ENCODE measurements at places on chromosomes 13 and 19.

DNA sequence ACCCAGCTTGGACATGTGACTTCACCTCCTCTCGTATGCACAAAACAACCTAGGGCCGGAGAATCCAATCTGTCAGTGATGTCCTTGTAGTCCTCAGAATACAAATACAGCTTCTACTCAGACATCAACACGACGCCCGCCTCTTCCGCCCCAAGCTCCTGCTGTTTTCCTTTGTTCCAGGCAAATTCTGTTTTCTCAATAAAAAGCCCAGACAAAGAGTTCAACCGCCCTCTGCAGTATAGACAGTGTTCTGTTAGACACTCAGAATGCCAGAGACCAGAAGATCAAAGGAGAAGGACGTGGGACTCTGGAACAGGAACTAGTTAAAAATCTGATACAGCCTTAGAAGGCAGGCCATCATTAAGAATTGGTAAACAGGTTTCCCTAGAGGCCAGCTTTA lies 42.0 kb upstream of the GGACT start:
- DNase-seq: no peak

DNA sequence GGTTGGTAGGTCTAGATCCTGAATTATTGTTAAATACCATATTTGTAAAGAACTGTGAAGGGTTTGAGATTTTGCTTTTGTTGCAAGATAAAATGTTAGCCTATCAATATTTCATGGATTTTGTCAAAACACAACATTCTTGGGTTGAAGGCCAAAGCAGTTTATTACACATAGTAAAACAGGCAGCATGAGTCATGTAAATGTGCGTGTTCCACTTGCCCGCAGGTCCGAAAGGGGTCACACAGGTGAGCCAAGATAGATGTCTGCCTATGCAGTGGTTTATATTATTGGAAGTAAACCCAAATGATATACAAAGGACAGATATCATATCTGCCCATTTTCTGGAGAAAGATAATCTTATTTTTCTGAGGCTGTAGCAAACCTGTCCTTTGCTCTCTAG lies 1654.4 kb upstream of the SPRY2 start:
- DNase-seq: no peak

DNA sequence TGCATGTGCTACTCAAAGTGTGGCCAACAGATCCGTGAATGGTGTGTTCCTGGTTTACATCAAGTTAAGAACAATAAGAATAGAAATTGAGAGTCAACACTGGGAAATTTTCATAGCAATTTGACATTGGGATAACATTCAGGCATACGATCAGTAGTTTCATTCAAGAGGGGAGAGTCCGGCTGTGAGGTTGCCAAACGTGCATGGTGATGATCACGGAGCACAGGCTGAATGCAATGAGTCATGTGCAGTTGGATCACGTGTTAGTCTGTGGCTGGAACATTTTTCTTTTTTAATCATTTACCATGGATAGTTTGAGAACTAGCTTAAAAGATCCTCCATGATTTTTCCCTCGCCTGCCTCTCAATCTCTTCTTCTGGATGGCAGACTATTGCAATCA lies 2.5 kb upstream of the DCT start:
- DNase-seq: no peak

DNA sequence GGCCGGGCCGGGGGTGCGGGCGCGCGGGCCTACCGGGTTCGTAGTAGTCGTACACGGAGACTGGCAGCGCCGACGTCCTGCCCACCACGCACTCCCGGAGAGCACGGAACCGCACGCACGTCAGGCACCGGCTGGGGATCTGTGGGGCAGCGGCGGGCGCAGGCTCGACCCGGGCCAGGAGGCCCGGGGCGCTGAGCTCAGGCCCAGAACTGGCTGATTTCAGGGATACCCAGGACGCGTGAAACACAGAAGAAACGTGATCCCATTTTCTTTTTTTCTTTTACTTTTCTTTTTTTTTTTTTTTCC lies 9.0 kb downstream of the F2RL3 start:
- no peak for DNase-seq

DNA sequence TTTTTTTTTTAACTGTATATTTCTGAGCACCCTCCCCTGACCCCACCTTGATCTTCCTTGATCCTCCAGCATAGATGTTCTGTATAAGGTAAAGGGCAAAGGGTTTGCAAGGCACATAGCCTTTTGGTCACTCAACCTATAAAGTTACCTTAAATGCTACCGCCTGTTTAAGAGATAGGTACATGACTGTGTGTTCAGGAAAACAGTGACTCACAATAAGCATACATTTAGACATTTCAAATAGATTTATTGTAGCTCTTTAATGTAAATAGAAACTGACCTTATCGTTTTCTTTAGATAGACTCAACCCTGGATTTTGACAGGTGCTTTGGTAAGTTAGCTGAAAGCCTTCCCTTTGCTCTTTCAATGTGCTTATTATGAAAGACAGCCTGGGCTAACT lies 15.2 kb upstream of the SLC10A2 start:
- no peak for DNase-seq

DNA sequence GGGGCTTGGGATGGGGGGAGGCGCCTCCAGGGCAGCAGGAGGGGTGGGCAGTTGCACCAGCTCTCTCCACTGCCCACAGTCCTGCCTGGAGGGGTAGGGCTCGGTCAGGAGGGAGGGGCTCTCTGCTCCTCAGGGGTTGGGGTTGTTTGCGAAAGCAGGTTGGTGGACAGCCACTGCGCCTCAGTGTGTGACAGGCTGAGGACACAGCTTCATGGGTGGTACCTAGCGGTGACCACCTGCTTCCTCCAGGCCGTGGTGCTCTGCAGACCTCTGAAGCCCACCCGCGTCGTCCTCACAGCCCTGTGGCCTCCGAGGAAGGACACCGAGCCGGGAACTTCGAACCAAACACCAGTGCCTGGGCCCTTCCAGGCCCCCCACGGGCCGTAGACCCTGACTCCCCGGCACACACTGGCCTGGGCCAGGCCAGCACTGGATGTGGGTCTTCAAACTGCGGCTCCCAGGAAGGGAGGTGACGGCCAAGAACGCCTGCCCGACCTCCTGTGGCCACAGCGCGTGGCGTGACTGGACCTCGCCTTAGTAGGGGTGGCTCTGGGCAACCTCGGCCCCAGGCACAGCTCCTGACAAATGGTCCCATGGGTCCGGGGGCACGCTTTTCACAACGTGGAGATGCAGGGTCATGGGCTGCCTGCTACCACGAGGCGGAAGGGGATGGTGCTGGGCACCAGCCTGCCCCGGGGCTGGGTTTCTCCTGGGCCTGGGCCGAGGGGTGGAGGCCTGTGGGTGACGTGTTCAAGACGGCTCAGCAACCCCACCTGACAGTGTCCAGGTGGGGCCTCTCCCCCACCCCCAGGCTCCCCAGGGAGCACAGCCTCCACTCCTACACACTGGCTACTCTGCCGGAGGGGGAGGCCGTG lies 173.2 kb downstream of the KDM4B start:
- DNase-seq: no peak

DNA sequence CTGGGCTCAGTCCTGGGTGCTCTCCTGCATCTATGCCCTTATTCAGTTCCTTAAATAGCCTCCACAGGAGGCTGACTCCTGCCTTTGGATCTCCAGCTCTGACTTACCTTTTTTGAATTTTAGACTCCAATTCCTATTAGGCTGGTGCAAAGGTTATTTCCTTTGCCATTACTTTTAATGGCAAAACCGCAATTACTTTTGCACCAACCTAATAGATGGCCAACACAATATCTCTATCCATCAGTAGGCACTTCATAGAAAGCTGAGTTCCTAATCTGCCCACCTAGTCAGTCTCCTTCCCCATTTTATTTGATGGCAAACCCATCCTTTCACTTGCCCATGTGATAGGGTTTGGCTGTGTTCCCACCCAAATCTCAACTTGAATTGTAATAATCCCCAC lies 95.3 kb downstream of the CACNA1A start:
- no peak for DNase-seq

DNA sequence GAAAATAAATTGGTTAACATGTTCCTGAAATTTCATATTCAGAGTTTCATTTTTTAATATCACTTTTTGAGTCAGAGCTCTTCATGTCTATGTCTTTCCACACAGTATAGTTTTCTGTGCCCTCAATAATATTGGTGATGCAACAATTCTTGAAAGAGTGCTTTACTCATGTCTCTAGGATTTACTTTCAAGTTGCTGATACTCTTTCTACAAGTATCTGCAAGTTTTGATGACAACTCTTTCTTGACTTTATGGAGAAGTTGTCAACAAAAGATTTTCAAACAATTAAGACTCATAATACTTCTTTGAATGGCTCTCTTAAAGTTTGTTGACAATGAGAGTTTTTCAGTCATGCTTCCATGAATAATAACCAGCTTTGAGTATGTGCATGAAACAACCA lies 561.7 kb downstream of the DIAPH3 start:
- no peak for DNase-seq

- DNase-seq: no peak
These were observed 37.9 kb downstream of the ARHGAP35 start for GRCh38 chr19:46898731-46899130.

GRCh38 chr13:37401721-37402120 lies 196.8 kb downstream of the POSTN start:
- DNase-seq: no peak

DNA sequence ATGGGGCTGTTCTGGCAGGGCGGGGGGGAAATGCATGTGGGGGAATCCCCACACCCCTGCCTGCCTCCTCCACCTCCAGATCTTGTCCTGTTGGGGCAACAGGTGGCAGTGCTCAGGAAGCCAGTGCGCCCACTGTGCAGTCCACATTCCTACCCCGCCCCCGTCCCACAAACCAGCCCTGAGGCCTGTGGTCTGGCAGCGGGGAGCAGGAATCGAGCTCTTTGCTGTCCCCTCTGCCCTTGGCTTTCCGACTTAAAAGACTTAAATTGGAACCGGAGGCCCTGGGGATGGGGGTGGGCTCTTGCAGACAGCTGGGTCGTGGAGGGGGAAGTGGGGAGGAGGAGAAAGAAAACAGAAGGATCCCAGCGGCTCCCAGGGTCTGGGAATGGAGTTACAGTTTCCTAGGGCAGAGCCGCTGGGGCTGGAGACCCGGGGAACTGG lies 4.3 kb downstream of the NANOS3 start:
- DNase-seq: no peak

GRCh38 chr13:77339408-77339807 lies 12.5 kb upstream of the MYCBP2 start:
- no peak for DNase-seq

DNA sequence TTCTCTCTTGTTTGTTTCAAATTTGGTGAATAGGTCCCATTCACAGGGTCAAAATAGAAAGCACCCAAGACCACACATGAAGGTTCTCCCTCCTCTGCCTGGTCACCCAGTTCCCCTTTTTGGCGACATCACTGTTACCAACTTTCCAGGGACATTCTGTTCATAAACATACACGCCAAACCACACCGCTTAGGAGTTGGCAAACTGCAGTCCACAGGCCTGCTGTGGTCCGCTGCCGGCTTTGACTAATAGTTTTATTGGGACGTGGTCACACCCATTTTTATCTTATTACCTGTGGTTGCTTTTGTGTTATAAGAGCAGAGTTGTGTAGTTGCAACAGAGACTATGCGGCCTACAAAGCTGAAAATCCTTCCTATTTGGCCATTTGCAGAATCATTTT lies 24.2 kb downstream of the UHRF1 start:
- DNase-seq: no peak

- no peak for DNase-seq
These were observed 12.2 kb downstream of the CIC start for GRCh38 chr19:42281146-42281826.

- DNase-seq: peak; percentile 4
These were observed 485 bp downstream of the CRYL1 start for GRCh38 chr13:20525144-20525600.

GRCh38 chr19:11423791-11424181 lies 4.7 kb upstream of the RGL3 start:
- DNase-seq: no peak

DNA sequence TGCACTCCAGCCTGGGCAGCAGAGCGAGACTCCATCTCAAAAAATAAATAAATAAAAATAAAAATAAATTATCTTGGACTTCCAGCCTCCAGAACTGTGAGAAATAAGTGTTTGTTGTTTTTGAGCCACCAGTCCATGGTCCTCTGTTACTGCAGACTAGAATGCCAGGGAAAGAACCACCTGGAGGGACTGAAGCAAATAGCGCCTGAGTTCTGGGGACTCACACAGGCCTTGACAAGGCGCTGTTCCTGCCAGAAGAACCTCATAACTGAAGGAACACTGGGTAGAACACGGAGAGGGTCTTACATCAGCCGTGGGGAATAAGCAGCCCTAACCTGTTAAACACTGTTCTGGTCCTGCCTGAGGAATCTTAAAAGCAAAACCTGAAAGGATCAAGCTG lies 8.4 kb upstream of the LENG8 start:
- DNase-seq: no peak

DNA sequence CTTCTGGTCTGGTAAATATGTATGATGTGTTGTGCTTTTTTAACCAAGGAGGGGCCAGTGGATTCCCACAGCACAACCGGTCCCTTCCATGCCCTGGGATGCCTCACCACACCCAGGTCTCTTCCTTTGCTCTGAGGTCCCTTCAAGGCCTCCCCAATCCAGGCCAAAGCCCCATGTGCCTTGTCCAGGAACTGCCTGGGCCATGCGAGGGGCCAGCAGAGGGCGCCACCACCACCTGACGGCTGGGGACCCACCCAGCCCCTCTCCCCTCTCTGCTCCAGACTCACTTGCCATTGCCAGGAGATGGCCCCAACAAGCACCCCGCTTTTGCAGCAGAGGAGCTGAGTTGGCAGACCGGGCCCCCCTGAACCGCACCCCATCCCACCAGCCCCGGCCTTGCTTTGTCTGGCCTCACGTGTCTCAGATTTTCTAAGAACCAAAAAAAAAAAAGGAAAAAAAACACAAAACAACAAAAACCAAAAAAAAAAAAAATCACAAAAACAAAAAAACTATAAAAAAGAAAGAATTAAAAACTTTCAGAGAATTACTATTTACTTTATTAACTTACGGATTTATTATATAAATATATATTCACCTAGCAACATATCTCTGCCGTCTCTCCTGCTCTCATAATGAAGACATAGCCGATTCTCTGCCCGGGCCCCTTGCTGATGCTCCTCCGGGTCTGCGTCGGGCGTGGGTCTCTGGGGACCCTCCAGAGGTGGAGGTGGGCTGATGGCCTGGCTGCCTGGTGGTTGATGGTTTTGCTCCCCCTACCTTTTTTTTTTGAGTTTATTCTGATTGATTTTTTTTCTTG lies 14.4 kb downstream of the CAPN12 start:
- peak; percentile 84 for DNase-seq

- no peak for DNase-seq
These were observed 20.4 kb downstream of the ZNF578 start for GRCh38 chr19:52473655-52474350.

- DNase-seq: no peak
These were observed 116.6 kb upstream of the UQCRFS1 start for GRCh38 chr19:29329460-29330134.

DNA sequence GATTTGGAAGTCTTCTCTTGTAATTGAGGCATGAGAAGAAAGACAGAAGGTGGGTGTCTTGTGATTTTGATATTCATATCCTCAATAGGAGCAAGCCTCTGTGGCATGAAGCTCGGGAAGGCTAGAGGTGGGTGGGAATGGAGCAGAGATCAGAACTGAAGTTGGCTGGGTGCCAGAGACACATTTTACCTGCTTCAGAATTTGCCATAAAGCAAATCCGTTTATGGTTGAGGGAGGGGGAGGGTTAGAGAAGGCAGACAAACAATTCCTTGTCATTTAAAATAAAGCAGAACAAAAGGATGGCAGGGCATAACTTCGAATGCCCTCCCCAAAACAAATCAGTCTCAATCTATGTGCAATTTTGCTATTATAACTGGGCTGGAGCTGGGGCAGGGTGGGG lies 305.9 kb downstream of the KLF5 start:
- DNase-seq: no peak

All from memory B cell (primary cell).